ENCODE measurements at places on chromosomes 12 and 14. TPM values are rescaled to one million over a fixed set of nuclear protein-coding genes. Genes with fewer than 3 reads are reported as not detected.

Gene NFE2
- total RNA-seq, result not detected

- ATAC-seq, result no peak
- H3K4me3 ChIP-seq, result no peak overlapping the region
- H3K36me3 ChIP-seq, result no peaks in the 10 kb centered on the region
- H3K4me1 ChIP-seq, result peaks cover 6% of the 10 kb centered on the region
- H3K27ac ChIP-seq, result no peak overlapping the region
These were observed 5.0 kb upstream of the RAPGEF3 start for GRCh38 chr12:47763481-47764346.

DNA sequence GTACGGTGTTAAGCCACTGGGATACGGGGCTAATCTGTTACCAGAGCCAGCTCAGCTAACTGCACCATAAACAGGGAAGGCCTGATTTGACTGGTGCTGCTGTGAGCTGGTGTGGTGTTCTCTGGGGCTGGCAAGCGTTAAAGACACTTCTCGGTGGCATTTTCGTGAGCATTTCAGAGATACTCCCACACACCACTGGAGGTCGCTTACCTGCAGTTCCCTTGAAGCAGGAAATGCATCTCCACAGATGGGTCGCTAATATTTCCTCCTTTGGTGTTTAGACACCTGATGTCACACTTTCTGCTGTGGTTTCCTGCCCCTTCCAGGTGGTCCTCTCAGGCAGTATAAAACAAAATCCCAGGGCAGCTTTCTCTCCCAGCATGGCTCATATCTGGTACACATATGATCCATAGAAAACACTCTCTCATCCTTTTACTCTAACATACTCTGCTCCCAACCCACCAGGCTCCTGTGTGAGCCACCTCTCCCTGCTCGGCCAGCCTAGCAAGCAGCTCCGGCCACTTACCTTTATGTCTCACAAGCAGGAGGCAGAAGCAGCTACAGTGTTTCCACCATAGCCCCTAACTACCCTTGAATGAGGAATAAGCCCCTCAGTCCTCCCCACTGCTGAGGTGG is 129.9 kb upstream of the GRIN2B start:
- no peaks in the 10 kb centered on the region for H3K4me1 ChIP-seq
- no peak overlapping the region for H3K4me3 ChIP-seq
- no peak overlapping the region for H3K27ac ChIP-seq
- ATAC-seq, result no peak
- H3K36me3 ChIP-seq, result no peaks in the 10 kb centered on the region
- peaks cover 14% of the 10 kb centered on the region for H3K27me3 ChIP-seq

Gene TAS2R43
- total RNA-seq, result 1.9 TPM

Gene PROX2
- total RNA-seq, result 0.71 TPM

DNA sequence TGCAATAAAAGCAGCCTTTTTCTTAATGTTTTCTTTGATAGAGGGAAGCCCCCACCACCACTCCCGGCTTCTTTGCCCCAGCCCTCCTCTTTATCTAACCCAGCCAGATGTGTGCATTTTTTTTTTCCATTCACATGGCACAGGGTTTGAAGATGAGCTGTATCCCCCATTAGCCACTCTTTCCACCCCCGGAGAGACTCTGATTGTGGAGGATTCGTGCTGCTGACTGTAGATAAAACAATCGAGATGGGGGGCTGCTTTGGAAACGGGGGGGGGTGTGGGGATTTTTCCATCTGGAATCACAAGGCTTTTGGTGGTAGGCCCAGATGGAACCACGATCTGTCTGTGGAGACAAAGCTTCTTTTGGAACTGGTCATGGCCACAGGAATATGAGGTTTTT is 46.2 kb upstream of the VASH1 start:
- no peak overlapping the region for H3K27ac ChIP-seq
- no peak overlapping the region for H3K4me3 ChIP-seq
- peaks cover 19% of the 10 kb centered on the region for H3K27me3 ChIP-seq
- H3K4me1 ChIP-seq, result peaks cover under 1% of the 10 kb centered on the region
- no peaks in the 10 kb centered on the region for H3K36me3 ChIP-seq

DNA sequence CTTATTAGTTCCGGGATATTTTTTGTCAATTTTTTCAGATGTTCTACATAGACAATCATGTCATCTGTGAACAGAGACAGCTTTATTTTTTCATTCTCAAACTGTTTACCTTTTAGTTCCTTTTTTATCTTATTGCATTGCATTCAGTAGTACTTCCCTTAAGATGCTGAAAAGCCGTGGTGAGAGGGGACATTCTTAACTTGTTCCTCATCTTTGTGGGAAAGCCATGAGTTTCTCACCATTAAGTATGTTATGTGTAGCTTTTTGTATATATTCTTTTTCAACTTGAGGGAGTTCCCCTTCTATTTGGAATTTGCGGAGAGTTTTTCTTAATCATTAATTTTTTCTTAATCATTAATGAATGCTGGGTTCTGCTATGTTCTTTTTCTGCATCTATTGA is 1727.1 kb upstream of the SEL1L start:
- H3K4me3 ChIP-seq, result no peak overlapping the region
- H3K4me1 ChIP-seq, result no peaks in the 10 kb centered on the region
- no peak for ATAC-seq

DNA sequence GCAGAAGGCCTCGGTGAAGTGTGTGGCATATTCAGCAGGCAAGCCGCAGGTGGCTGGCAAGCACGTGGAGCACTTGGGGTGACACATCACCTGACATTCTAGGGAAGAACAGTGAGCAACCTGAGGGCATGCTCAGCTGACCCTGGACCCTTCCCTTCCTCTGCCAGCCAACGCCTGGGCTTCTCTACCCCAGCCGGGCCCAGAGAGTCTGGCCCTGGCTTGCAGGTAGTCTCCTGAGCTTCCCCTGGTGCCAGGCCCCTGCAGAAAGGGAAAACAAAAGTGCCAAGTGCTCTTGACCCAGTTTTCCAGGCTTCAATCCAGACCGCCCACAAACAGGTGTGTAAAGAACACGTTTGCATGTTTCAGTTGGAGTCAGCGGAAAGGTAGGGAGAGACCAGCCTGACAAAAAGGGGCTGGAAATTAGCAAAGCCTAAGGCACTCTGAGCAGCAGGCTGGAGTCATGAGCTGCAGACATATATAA is 45.7 kb downstream of the PRKAB1 start:
- H3K27me3 ChIP-seq, result no peaks in the 10 kb centered on the region
- no peak for ATAC-seq
- H3K4me3 ChIP-seq, result no peak overlapping the region
- H3K27ac ChIP-seq, result no peak overlapping the region
- peaks cover 23% of the 10 kb centered on the region for H3K36me3 ChIP-seq
- peaks cover 5% of the 10 kb centered on the region for H3K4me1 ChIP-seq

Gene SDS
- not detected for total RNA-seq
